ENCODE measurements at places on chromosomes 11 and 22. TPM values are rescaled to one million over a fixed set of nuclear protein-coding genes. Genes with fewer than 3 reads are reported as not detected.

Gene MMP27
- not detected for total RNA-seq

Gene KRTAP5-7
- total RNA-seq = 0.70 TPM

Gene SPON1
- 0.22 TPM for total RNA-seq

Gene SYNGR1
- 34.8 TPM for total RNA-seq

Gene MYH9
- 552 TPM for total RNA-seq

Gene HBG1
- not detected for total RNA-seq

Gene SPDYC
- not detected for total RNA-seq

Gene OR51B6
- total RNA-seq = not detected

Gene RIMBP3B
- total RNA-seq = 0.49 TPM

Gene IGSF22
- total RNA-seq = 2.6 TPM

Gene DNAJB7
- not detected for total RNA-seq

Gene C11orf98
- 52.0 TPM for total RNA-seq

Gene MRPL17
- 23.1 TPM for total RNA-seq

Gene SERHL2
- 5.0 TPM for total RNA-seq

DNA sequence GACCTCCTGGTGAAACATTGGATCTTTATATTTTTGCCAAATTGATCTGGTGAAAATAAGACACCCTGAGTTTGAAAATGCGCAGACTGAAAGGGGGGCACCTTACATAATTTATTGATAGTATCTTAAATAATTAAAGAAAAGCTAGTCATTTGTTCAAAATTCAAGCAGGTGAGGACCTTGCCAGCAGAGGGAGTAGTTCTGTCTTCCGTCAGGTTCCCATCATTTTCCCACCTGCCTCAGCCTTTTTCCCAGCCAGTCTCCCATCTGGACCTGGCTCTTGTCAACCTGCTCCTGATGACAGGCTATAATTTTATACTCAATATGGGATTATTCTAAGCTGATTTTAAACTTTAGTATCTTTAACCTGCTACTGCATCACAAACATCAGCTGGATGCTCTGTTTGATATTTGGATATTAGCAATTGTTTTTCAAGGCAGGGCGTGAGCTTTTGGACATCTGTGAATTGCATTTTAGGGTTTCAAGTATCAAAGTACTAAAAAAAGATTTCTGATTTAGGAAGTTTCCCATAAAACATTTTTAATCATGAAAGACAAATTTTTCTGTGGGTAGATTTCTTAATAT lies 132.0 kb downstream of the ELP4 start:
- DNase-seq = no peak

DNA sequence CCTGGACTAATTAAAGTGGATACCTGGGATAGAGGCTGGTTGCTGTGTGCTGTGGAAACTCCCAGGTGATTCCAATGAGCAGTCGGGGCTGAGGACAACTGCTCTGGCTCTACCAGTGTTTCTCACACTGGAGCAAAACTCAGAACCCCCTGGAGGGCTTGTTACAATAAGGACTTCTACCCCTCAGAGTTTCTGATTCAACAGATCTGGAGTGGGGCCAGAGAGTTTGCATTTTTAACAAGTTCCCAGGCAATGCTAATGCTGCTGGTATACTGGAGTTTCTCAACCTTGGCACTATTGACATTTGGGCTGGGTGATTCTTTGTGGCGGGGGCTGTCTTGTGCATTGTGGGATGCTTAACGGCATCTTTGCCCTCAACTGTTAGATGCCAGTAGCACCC lies 353.7 kb downstream of the MIAT start:
- DNase-seq = no peak

GRCh38 chr11:68414496-68415221 lies 45.9 kb upstream of the PPP6R3 start:
- DNase-seq = no peak

- DNase-seq = peak; percentile 65
These were observed 39.6 kb downstream of the BCR start for GRCh38 chr22:23219822-23220484.

GRCh38 chr11:123301013-123301591 lies 106.1 kb upstream of the CLMP start:
- no peak for DNase-seq

DNA sequence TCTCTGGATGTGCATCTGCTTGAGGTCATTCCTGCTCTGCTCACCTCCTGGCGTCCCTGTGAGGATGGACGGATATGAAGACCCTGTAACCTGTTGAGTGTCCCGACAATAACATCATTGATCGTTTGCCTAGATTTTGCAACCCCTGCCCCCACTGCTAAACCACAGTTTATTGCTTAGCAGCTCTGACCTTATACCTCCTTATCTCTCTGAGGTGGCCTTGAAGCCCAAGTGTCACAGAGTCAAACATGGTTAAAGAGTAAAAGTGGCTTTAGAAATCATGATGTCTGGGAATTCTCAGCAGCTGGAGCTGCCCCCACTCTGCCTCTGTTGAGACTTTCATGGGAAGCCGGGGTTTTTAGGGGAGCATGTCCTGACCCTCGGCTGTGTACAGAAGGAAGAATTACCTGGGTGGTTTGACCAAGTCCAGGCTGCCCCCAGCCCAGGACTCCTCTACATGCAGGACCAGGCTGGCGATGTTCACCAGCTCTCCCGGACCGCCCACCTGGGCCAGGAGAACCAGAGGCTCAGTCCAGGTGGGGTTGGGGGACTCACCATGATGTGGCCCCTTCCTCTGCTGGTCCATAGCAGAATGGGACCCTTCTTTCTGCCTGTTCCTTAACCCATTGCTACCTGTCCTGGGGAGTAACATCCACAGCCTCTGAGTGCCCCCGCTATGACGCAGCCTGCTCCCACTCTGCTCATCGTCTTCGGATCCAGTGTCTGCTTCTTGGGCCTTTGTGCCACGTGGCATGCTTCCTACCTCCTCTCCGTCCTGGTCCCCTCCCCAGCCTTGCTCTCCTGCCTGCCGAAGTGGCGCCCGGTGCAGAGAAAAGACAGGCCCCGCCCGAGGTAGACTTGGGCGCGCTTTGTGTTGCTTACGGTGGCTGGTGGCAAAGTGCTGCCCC lies 33.4 kb upstream of the FTH1 start:
- DNase-seq = no peak

GRCh38 chr11:32420937-32421901 lies 14.1 kb downstream of the WT1 start:
- DNase-seq = no peak

DNA sequence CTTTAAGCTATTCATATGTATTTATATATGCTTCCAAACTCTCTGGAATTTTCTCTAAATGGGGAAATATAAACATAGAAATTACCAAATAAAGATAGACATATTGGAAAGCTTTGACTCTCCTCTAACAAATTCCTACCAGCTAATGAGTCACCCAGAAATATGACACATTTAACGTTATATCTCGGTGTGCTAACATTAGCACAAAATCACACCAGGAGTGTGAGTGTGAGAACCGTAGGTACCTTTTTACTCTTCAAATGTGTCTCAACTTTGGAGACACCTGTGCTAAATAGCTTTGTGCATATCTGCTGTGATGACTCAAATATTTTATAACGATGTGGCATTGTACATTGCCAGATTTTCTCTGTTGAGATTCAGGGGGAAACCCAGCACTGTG lies 714.4 kb downstream of the METTL15 start:
- DNase-seq = no peak

DNA sequence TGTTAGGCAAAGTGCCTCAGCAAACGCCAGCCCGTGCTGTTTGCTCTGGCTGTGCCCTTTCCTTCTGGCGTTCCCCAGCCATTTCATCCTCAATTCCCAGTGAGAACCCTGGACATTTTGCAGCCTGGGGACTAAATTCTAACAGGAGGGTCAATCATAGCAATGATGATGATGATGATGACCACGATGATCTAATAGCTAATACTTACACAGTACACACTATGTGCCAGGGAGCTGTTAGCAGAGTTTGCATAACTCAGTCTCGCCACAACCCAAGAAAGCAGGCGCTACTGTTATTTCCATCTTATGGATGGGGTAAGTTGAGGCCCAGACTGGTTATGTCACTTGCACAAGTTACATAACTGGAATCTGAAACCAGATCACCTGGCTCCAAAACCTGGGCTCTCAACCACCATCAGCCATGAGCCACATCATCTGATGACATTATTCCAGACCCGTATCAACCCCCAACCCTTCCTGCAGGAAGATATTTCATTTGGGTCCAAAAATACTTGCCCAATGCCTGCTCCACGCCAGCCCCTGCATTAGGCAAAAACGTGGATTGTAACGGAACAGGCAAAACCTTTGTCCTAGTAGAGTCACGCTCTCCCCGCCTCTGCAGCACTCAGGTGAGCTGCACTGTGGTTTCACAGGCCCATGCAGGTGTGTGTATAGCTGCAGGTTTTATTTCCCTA lies 132.6 kb upstream of the SERPIND1 start:
- no peak for DNase-seq

GRCh38 chr22:35633520-35633919 lies 14.7 kb upstream of the APOL6 start:
- no peak for DNase-seq

DNA sequence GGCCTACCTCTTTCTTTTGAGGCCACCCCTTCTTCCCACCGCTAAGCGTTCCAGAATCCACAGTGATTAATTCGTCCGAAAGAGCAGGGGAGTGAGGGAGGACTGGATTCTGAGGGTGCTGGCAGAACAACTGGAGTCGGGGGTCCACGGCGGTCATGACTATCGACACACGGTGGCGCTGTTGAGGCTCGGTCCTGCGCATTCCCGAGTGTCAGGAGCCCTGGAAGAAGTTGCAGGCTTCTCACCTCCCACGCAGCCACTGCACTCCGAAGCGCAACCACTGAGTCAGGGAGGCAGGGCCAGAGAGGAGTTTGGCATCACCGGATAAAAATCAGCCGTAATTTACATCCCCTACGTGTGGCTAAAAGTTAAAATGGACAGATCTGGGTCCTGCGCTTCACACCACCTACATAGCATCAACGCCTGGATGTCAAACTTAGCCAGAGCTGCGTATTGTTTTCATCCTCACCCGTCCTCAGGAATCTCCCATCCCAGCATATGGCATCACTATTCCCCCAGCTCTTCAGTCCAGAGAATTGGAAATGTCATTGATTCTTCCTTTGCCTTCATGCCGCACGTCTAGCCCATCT lies 10.7 kb upstream of the CTSF start:
- DNase-seq = peak; percentile 85

- no peak for DNase-seq
These were observed 317.8 kb downstream of the MIAT start for GRCh38 chr22:26974914-26975803.

DNA sequence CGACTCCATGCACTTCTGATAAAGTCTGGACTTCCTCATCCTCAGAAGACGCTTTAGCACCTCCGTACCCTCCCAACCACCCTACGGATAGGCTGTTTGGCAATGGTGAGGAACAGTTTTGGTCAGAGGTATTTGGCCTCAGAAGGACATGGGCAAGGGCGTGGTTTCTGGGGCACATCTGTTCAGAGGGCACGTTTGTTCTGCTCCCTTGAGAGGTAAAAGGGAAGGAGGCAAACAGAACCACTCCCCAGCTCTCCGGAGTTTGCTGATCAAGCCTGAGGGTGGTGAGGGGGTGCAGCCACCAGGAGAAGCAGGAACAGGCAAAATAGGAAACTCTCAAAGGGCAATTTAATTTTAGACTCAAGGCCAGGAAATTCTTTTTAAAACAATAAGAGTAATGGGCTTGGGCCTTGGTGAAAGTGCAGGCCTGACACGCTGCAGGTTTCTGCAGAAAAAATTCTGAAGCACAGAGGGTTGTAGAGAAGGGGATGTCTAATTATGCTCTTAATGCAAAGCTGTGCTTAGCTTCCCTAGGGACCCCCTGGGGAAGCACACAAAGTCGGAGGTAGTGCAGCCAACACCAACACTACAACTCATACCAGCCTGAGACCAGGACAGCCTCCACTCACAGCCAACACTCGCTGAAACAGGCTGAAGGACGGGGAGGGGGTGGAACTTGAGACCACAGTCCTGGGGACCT lies 23.3 kb downstream of the ETS1 start:
- DNase-seq = peak; percentile 69

DNA sequence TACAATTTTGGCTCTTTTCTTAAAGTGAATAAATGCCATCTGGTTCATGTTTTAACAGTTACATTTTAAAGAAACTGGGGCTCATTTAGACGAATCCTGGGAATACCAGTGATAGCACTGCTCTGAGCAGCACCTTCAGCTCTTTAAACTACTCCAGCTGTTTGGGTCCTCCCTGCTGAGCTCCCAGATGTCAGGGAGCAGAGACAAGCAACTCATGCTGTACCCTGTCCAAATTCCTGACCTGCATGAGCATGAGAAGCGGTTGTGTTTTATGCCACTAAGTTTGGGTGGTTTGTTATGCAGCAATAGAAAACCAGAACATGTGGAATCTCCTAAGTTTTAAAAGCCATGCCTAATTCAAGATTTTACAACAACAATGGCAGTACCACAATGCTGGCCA lies 90.0 kb downstream of the FDX1 start:
- DNase-seq = no peak

DNA sequence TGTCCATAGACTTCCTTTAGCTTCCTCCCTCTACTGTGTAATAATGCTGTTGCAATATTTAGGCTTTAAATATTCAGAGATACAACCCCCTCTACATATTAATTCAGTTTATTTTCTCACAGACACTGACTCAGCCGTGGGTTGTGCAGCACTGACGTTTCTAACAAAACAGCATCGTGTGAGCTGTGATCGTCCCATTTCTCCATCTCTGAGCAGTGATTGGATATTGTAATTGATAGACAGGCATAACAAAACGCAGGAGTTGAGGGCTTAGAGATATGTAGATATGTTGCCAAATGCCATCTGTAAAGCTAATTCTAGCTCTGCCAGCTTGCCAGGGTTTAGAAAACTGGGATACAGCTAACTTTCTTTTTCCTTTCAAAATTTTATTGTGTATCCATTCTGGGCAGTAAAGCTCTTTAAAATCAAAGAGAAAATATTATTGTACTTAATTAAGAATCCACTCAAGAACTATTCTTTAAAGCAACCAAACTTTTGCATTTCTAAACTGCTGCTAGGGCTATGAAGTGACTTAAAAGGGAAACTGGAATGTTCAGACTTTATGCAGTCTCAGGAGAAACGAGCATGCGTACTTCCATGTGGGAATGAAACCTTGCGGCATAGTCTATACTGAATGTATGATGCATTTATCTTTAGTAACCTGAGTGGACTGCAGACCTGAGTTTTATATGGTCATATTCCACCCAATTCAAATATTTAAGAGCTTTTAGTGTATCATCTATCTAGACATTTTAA lies 22.7 kb downstream of the BTBD10 start:
- DNase-seq = no peak

GRCh38 chr22:19851291-19852176 lies 3.1 kb downstream of the GNB1L start:
- DNase-seq = no peak

DNA sequence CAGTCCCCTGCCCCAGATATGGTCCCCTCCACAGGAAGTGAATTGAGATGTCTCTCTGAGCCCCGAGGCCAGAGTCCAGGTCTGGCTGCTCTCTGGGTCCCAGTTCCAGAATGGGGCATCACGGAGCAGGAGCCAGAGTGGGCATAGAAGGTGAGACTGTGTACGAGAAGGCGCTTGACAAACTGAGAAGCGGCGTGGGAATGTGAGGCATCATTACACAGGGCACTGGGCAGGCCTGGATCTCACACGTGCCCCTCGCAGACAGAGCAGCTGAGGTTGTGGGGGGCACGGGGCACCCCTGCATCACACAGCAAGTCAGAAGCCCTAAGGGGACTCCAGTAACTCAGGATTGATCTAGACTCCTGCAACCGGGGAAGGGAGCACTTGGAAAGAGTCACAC lies 9.2 kb downstream of the STARD10 start:
- no peak for DNase-seq

GRCh38 chr11:65110354-65110861 lies 1.3 kb upstream of the TM7SF2 start:
- DNase-seq = peak; percentile 95

GRCh38 chr11:65357856-65358356 lies 3.4 kb downstream of the TIGD3 start:
- DNase-seq = no peak
